ENCODE measurements at places on chromosomes 1 and 21.

- DNase-seq = no peak
Observed at GRCh38 chr1:58476179-58476578, 70.3 kb downstream of the OMA1 start.

- no peak for DNase-seq
Observed at GRCh38 chr1:24902471-24902891, 27.6 kb downstream of the RUNX3 start.

DNA sequence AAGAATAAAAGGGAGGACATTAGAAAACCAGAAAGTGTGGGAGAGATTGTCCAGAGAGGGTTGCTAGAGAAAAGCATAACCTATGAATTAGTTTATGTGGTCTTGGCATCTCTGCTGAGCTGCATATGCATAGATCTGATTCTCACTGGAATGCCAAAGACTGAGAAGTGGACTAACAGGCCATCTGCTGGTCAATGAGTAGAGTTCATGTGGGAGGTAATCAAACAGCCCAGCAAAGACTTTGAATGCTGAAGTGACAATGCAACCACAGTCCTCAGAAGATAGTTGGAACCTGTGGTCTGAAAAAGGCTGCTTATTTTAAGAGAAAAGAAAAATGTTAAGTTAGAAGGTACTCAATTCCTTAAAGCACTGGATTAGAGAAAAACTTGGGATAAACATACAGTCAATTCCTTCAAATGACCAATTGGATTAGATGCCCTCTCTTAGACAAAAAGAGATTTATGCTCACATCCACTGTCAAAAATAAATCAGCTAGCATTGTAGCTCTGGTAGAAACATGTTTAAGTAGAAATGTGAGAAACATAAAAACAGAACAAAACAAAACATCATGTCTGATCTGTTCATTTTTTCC, 382.8 kb downstream of the AMY1C start:
- DNase-seq = no peak

GRCh38 chr1:83118472-83118871, 880.5 kb downstream of the TTLL7 start:
- no peak for DNase-seq

DNA sequence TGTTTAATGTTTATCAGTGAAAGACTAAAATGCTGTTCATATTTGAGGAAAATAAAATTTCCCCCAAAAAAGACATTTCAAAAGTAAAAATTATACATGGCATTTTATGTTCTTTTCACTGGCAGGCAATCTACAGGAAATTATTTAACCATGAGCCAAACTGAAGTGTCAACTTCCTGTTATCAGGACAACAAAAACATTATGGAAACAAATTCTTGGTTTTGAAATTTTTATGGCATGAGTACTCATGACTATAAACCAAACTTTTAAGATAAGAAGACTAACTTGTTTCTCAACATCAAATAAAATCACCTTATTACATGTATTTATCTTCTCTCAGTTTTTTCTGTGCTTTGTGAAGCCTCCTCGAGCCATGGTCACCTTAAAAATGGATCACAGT, 698.6 kb downstream of the LTN1 start:
- DNase-seq = peak; percentile 88

- DNase-seq = no peak
Observed at GRCh38 chr1:206581571-206581981, 30.7 kb downstream of the EIF2D start.

DNA sequence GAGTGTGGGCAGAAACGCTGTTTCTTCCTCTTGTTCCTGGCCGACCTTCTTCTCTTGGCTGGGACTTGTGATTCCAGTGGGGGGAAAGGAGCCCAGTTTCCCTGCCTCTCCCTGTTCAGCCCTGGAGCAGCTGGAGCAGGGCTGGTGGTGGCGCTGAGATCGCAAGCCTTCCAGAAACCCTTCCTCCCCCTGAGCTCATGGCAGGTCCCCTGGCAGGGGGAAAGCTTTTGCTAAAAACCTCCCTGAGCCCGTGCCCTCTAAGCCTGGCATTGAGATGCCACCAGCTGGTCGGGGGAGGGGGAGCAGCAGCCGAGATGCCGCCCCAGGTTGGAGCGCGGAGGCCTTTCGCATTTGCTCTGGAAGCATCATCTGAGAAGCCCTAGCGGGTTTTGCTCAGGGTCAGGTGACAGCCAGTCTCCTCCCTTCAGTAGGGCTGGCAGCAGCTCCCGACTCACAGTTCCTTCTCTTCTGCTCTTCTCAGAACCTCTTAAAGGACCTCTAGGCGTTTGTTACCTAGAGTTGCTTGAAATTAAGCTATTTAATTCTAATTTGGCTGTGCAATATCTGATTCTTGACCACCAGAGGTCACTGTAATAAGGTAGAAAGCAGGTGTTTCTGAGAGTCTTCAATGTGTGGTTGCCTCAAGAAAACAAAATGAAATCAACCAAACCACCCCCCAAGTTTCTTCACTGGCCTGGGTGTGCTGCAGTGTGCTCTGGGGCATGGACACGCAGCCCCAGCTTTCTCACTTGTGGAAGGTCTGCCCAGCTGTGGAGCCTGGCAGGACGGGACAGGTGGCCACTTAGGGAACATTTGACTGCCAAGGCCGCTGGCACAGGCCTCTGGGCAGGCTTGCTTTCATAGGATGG, 257.3 kb downstream of the CAMTA1 start:
- peak; percentile 46 for DNase-seq

DNA sequence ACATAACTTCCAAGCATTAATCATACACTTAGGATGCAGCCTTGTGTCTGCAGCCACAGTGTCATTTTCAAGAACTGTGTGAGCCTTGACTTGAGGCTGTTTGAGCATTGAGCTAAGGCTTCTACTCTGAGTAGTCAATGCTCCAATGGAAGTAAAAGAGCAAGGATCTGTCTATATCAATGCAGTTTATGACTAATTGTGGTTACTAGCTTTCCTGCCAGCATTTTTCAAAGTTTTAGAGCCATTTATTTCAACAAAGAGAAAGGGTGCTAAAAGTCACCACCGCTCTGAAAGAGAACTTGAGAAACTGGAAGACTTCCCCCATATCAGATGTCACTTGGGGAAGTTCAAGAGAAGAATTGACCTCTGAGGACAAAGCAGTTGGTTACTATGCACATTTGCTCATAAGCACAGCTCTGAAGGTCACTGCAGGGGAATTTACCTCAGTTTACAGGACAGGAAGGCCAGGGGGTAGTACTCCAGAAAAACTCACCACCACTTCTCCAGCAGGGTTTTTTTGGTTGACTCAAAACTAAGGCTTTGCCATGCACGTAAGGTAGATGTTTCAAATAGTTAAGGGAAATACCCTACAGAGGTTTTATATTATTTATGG, 24.5 kb upstream of the RGS1 start:
- DNase-seq = peak; percentile 78

- DNase-seq = peak; percentile 46
Observed at GRCh38 chr1:201361652-201362504, 15.6 kb downstream of the TNNT2 start.

DNA sequence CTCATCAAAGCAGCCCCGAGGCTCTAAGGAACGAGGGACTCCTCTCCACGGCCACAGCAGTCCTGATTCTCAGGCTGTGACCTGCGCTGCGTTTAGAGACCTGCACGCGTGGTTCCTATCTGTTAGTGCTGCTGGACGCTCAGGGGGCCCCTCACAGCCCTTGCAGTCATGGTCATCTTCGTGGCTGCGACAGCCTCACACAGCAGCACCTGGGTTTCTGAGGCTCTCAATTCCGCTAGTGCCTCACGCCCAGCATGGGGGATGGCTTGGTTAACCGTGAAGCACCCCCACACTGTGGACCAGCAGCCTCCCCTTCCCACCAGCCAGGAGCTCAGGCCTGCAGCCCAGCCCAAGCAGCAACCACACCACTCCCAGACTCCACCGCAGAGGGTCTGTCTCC, 7.8 kb downstream of the MORN1 start:
- no peak for DNase-seq

DNA sequence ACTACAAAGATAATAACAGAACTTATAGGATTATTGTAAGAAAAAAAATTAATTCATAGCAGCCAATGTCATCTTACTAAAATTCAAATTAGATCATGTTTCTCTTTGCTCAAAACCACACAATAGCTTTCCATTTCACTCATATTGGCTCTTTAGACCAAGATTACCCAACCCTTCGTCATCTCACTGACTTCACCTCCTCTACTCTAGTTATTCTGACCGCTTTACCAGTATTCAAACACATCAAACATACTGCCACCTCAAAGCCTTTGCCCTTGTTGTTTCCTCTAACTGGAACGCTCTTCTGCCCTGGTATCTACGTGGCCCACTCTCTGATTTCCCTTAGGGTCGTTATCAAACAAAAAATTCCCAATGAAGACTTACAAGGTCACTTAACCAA, 1.7 kb downstream of the ANGPTL3 start:
- peak; percentile 3 for DNase-seq

- DNase-seq = no peak
Observed at GRCh38 chr1:208230668-208231529, 13.3 kb downstream of the PLXNA2 start.

GRCh38 chr1:55604179-55604578, 389.0 kb upstream of the USP24 start:
- no peak for DNase-seq

GRCh38 chr1:28056129-28056925, 32.1 kb downstream of the EYA3 start:
- no peak for DNase-seq

GRCh38 chr1:9110669-9111356, 18.1 kb downstream of the GPR157 start:
- peak; percentile 95 for DNase-seq

- DNase-seq = no peak
Observed at GRCh38 chr1:95561346-95561745, 327.3 kb downstream of the RWDD3 start.

GRCh38 chr1:151273924-151274466, 8.1 kb upstream of the ZNF687 start:
- DNase-seq = no peak

GRCh38 chr1:37999430-38000232, 5.7 kb downstream of the FHL3 start:
- peak; percentile 76 for DNase-seq

GRCh38 chr1:202037706-202038296, 27.4 kb downstream of the ELF3 start:
- DNase-seq = peak; percentile 68
